ENCODE measurements at places on chromosomes 5 and 9. TPM values are rescaled to one million over a fixed set of nuclear protein-coding genes. Genes with fewer than 3 reads are reported as not detected.

DNA sequence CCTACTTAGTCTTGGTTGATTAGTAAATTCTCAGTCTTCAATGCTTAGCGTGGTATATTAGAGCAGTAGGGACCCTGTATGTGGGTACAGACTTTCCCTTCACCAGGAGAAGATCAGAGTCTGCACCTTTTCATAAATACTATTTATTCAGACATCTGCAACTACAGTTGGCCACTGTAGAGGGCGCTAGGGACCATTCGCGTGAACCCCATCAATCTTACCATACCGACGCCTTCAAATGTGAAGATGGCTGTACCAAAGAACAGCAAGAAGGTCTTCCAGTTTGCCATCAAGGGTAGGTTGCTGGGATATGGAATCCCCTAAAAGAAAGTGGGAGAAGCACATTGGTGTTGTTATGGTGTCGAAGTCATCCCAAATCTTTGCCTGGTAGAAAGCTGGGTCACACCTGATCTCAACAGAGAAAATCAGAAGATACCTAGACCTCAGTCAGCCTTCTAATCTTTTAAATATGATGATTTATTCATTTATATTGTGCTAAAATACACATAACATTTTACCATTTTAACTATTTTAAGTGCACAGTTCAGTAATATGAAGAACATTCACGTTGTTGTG lies 19.1 kb downstream of the SLC36A3 start:
- no peak for DNase-seq

- DNase-seq, result no peak
Observed at GRCh38 chr9:113131689-113132151, 19.1 kb upstream of the SLC31A2 start.

GRCh38 chr9:70802758-70803436 lies 318.5 kb downstream of the TRPM3 start:
- no peak for DNase-seq

DNA sequence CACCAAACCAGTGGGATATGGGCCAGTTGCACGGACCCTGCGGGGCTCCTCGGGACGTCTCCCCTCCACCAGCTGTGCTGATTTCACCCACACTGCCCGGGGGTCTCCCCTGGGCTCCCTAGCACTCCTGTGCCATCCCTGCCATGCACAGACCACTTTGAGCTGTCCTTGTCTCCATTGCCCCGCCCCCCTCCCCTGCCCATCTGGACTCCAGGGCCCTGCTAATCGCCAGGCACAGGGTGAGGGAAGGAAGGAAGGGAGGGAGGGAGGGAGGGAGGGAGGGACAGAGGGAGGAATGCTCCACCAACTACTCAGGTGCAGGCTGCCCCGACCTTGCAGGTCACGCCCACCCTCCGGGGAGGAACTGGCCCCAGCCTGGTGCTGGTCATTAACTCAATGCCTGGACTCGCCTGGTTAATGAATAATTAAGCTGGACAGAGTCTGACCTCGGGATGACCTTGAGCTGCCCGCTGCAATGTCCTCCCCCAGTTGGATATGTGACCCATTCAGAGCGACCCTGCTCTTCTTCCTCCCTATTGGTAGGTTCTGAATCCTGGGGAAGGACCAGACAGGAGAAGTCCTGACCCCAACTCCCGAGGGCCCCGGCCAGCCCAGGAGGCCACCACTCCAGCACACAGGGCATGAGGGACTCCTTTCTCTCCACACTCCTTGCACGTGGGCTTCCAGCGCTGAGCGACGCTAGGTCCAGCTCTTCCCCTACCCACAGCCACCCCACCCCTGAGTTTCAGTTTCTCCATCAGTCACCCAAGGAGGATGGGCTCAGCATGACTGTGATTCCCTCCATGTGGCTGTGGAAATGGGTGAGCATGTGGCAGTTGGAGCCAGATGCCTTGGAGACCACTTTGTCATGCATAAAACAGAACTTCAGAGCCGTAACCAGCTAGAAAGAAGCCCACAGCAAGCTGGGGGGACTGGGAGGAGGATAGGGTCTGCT lies 62.1 kb downstream of the C9orf50 start:
- peak; percentile 39 for DNase-seq

- peak; percentile 29 for DNase-seq
Observed at GRCh38 chr5:92641031-92641962, 939.7 kb downstream of the NR2F1-AS1 start.

- peak; percentile 5 for DNase-seq
Observed at GRCh38 chr5:73151766-73152410, 21.1 kb upstream of the TMEM174 start.

DNA sequence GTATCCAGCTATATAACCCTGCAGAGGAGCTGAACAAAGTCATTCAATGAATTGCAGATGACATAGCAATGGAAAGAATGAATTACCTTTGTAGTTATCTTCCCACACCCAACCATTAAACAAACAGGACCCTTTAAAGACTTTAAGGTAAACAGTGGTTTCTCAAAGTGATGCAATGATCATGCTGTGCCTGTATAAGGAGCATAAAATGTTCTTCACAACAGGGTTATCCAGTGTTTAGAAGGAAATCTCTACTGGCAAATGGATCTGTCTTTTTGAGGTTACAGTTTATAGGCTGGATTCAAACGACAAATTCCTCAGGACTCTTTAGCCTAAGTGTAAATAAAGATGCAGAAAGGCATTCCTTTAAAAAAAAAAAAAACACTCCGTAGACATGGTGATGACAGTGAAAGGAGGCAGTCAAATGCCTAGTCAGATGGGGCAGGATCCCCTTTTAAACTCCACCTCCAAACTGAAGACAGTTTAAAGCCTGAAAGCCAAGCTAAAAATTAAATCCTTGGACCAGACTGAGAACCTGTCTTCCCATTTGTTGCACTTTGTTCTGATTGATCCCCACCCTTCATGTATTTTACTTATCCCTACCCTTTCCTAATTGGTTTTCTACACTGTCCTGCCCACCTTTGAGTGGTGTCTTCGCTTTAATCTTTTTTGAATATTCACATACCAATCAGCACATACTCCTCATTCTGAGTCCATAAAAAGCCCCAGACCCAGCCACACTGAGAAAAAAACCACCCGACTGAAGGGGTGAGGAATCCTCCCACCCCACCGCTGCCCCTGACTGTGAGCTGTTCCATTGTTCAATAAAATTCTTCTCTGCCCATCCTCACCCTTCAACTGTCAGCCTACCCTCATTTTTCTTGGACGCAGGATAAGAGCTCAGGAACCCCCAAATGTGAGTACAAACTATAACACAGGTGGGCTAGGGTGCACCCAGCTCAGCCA lies 761.3 kb upstream of the DMAC1 start:
- DNase-seq, result no peak

DNA sequence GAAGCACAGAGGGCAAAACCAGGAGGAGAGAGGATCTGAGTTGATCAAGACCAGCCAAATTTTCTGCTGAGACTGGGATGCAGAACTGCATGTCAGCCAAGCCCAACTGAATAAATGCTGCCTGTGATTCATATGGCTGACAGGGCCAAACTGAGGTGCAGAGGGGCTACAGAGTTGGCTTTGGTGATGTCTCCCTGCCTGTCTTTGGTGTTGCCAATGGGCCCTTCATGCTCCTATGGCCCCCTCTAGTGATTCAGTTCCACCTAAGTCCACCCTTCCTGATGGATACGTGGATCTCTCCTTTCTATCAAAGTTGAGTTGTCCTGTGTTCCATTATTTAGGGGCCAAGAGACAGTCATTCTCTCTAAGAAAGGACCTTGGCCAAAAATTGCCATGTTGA lies 163.6 kb upstream of the TLE4 start:
- no peak for DNase-seq

DNA sequence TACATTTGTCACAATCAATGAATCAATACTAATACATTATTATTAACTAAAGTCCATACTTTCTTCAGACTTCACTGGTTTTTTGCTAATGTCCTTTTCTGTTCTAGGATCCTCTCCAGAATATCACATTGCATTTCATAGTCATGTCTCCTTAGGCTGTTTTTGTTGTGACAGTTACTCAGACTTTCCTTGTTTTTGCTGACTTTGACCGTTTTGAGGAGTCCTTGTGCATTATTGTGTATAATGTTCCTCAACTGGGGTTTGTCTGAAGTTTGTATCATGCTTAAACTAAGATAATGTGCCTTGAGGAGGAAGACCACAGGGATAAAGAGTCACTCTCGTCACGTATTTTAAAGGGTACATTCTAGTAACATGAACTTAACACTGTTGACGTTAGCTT lies 376.9 kb downstream of the NTRK2 start:
- DNase-seq, result no peak

DNA sequence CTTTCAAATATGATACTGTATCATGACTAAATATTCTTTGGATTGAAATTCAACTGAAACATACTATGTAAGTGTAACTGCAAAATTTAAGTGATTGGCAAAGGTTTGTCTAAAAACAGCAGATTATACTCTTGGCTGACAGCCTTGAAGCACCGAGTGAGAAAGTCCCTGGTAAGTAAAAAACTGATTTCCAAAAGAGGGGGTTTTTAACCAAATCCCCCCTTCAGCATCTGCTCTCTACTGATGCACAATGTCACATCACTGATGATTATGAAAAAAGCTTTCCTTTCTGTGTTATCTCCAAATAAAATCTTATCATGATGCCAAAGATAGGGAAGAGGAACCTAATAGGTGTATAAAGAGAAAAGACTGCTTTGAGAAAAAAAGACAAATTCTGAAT lies 141.0 kb downstream of the MEF2C start:
- no peak for DNase-seq

GRCh38 chr5:180808461-180809000 lies 5.9 kb upstream of the MGAT1 start:
- DNase-seq, result no peak

- DNase-seq, result no peak
Observed at GRCh38 chr5:104111632-104112031, 549.0 kb upstream of the NUDT12 start.

DNA sequence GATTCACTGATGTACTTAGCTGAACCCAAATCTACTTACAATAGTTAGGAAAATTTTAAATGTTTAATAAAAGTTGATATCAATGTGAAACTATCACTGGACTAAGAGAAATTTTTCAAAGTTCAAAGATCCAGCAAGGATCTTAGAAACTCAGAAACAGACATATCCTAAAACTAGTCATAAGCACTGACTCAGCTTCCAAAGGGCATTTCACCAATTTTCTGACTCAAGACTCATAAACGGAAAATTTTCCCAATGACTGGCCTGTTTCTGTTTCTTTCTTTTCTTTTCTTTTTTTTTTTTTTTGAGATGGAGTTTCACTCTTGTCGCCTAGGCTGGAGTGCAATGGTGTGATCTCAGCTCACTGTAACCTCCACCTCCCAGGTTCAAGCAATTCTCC lies 66.6 kb downstream of the CDC14B start:
- DNase-seq, result no peak

- DNase-seq, result no peak
Observed at GRCh38 chr9:28212979-28213378, 639.7 kb upstream of the C9orf72 start.

GRCh38 chr5:78573318-78573717 lies 75.3 kb downstream of the LHFPL2 start:
- no peak for DNase-seq

DNA sequence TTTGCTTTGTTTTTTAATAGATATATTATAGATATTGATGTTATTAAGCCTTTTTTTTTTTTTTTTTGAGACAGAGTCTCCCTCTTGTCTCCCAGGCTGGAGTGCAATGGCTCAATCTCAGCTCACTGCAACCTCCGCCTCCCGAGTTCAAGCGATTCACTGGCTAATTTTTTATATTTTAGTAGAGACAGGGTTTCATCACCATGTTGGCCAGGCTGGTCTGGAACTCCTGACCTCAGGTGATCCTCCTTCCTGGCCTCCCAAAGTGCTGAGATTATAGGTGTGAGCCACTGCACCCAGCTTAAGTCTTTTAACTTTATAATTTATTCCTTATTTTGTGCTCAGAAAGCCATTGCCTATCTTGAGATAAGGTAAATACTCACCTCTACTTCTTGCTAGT lies 24.2 kb upstream of the RAD23B start:
- DNase-seq, result no peak

DNA sequence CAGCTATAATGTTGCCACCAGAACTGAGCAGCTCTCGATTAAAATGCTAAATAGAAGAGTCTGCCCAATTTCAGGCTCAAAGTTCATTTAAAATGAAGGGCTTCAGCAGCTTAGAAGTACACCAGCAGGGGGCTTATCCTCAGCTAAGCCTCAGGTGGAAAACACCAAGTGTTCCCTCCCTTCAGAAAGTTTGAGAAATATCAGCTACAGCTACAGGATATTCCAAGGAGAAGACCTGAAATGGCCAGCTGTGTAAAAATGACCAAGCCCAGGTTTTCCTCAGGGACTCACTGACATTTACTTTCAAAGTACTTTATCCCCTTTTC lies 395.4 kb downstream of the DTWD2 start:
- no peak for DNase-seq

GRCh38 chr5:130055572-130055971 lies 151.3 kb downstream of the CHSY3 start:
- DNase-seq, result no peak

DNA sequence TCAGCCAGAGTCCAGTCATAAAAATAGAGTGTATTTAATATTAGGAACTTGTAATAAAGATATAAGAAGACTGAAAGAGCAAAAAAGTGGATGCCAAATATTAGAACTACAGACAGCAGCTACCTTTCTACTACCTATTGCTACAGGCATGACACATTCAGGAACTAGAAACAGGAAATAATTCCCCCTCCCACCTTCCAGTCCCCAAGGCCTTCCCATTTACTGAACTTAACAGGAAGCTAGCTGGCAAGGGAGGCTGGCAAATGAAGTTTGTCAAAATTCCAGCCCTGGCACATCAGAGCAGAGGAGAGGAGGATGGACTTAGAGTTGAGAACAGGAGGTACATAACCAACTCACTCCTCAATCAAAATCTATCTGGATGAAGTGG lies 50.2 kb upstream of the RIC1 start:
- no peak for DNase-seq

DNA sequence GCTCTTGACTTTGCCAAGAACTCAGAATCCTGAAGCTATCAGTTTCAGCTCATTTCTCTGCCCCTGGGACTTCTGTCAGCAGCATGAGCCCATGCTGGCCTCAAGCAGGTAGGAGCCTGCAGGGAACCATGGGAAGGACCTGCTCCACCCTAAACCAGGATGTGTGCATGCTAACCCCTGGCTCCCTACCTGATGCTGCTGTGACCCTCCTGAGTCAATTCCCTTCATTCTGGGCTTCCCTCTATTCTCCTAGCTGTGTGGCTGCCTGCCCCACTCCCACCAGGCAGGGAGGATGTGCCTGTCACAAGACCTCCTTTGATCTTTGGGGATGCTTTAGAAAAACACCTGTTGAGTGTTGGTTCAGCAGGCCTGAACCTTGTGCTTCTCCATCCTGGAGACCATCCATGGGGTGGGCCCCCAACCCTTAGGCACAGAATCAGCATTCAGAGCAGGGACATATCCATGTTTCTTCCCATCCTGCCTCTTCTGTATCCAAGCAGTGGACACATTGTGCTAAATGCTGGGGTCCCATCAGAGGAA lies 117.1 kb upstream of the CCL21 start:
- no peak for DNase-seq

Gene KIF24
- 4.0 TPM for polyA plus RNA-seq

Gene NXNL2
- polyA plus RNA-seq, result 2.7 TPM

Gene MTX3
- 13.4 TPM for polyA plus RNA-seq

Gene SLC46A2
- 0.54 TPM for polyA plus RNA-seq

Gene PAPPA
- polyA plus RNA-seq, result 4.8 TPM

Gene CDKN2B
- polyA plus RNA-seq, result 1.8 TPM

Gene ZDHHC21
- 20.3 TPM for polyA plus RNA-seq

Gene EIF4E1B
- 1.9 TPM for polyA plus RNA-seq
